ENCODE measurements at places on chromosomes 2 and 18.

DNA sequence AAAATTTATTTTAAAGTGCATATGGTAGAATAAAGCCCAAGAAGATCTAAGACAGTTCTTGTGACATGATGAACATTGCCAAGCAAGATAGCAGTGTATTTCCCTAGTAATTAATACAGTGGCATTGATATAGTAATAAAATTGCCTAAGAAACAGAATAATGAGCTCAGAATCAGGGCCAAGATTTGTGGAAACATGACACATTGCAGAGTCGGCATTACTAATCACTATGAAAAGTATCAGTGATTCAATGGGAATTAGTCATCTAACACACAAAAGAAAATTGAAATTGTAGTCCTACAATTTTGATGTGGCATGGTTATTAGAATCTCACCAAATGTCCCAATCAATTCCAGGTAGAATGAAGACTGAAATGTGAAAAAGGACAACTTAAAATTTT, 243.0 kb upstream of the CYRIA start:
- DNase-seq = no peak

GRCh38 chr2:23497063-23497462, 112.1 kb downstream of the KLHL29 start:
- no peak for DNase-seq

- DNase-seq = no peak
Measured at GRCh38 chr2:142874293-142874814, 3.1 kb upstream of the KYNU start.

GRCh38 chr18:26470011-26470637, 78.2 kb downstream of the KCTD1 start:
- no peak for DNase-seq

DNA sequence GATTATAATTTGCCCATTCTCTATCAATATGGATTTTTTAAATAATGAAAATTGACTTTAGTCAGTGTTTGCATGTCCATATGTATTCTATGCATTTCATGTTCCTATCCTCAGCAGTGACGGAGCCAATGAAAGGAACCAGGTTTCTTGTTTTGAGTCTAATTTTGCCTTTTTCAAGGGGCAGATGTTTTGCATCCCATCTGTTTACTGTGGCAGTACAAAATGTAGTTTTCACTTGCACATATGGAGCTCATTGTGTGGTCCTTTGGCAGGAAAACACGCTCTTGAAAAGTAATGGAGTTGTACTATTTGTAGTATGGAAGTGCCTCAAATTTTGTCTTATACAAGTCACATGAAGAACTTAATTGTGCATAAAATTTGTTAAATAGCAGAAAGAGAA, 127.8 kb downstream of the AGPS start:
- DNase-seq = no peak

GRCh38 chr2:222878877-222879603, 18.2 kb downstream of the ACSL3 start:
- no peak for DNase-seq

- DNase-seq = no peak
Measured at GRCh38 chr2:57886161-57886786, 160.3 kb upstream of the VRK2 start.

GRCh38 chr2:232411901-232412629, 5.4 kb downstream of the ALPG start:
- DNase-seq = no peak

DNA sequence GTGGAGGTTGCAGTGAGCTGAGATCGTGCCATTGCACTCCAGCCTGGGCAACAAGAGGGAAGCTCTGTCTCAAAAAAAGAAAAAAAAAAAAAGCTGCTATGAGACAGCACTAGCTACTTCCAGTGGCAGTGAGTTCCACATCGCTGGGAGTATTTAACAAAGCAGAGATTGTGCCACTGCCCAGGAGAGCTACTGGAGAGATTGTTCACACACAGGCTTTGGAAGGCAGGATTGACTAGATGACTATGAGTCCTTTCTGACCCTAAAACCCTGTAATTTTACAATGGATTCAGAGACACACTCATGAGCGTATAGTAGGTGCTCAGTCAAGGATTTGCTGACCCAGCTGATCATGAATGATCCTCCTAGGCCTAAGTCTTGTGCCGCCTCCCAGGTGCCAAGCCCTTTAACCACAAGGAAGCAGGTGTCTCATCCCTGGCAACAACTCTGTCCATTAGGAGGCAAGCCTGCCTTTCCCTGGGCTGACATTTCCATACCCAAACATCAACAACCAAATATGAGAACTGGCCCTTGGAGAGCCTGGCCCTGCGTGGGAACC, 45.0 kb upstream of the ODC1 start:
- DNase-seq = no peak

DNA sequence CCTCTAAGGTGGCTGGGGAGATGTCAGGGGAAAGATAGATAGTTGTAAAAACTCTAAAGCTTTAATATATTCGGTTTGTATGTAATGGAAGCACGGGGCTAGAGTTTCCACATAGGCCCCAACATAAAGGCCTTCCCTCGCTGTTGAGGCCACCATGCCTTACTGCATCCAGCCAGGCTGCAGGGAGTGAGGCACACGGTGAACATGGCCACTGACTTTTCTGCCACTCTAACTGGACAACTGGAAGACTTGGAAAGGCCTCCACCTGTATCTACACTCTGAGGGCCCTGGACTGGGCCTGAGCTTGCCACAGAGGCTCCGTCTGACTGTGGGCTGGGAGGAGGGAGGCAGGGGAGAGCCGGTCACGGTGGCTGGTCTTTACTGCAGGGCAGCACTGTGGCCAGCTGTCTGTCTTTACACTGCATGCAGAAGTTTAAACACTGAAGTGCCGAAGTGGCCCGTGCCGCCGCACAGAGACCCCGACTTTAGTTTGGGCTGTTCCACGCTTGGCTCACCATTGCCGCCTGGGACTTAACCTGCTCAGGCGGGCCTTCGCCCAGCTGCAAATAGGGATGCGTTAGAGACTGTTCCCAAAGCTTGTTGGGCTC, 66.7 kb downstream of the EMILIN2 start:
- no peak for DNase-seq

GRCh38 chr2:155372969-155373368, 674.5 kb downstream of the KCNJ3 start:
- DNase-seq = no peak

DNA sequence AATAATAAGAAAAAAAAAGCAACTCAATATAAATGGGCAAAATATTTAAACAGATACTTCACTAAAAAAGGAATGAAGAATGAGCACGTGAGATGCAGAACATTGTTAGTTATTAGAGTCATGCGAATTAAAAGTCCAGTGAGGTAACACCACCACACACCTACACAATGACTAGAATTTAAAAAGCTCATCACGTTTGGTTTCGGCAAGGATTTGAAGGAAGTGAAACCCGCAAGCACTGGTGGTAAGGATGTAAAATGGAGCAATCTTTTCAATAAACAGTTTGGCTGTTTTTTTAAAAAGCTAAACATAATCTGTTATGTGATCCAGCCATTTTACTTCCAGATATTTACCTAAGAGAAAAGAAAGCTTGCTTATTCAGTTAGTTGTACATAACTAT, 1181.6 kb upstream of the CELF4 start:
- no peak for DNase-seq

- no peak for DNase-seq
Measured at GRCh38 chr2:147487286-147487977, 357.4 kb upstream of the ACVR2A start.

Data from stimulated activated CD4-positive, alpha-beta T cell treated with anti-CD3 and anti-CD28 coated beads, Interleukin-1b, Interleukin-23, amount 100 ng/mL, for 24 hours (primary cell).